ENCODE measurements at places on chromosomes 3 and 15. TPM values are rescaled to one million over a fixed set of nuclear protein-coding genes. Genes with fewer than 3 reads are reported as not detected.

Gene MAP1A
- 27.2 TPM for polyA plus RNA-seq

Gene PROK2
- polyA plus RNA-seq, result 8.7 TPM

Gene SERINC4
- polyA plus RNA-seq, result not detected

Gene SLC26A6
- polyA plus RNA-seq, result not detected

Gene ECE2
- 3.1 TPM for polyA plus RNA-seq

Gene LRRC57
- 4.2 TPM for polyA plus RNA-seq

Gene ADGRG7
- not detected for polyA plus RNA-seq

Gene NEK10
- 22.3 TPM for polyA plus RNA-seq

Gene SRGAP3
- 14.0 TPM for polyA plus RNA-seq

Gene B3GNT5
- polyA plus RNA-seq, result 65.3 TPM

Gene TMC3
- polyA plus RNA-seq, result not detected

Gene FAM174B
- polyA plus RNA-seq, result 47.9 TPM

Gene SEC22A
- 34.1 TPM for polyA plus RNA-seq

Gene WDR82
- 13.4 TPM for polyA plus RNA-seq

Gene CPNE9
- 12.5 TPM for polyA plus RNA-seq

Gene TBC1D21
- not detected for polyA plus RNA-seq

Gene C3orf22
- not detected for polyA plus RNA-seq

Gene SLITRK3
- 2.3 TPM for polyA plus RNA-seq

Gene SLC22A14
- polyA plus RNA-seq, result 0.78 TPM

Gene HCLS1
- polyA plus RNA-seq, result not detected

Gene LRRIQ4
- not detected for polyA plus RNA-seq

Gene ETV5
- polyA plus RNA-seq, result 38.9 TPM

Gene FBXO40
- 0.84 TPM for polyA plus RNA-seq

Gene DUSP7
- 0.25 TPM for polyA plus RNA-seq

Gene CCR2
- polyA plus RNA-seq, result not detected

Gene SLC51B
- polyA plus RNA-seq, result not detected

Gene CRTAP
- polyA plus RNA-seq, result 12.5 TPM

Gene KBTBD13
- polyA plus RNA-seq, result not detected

Gene CFAP20DC
- 1.4 TPM for polyA plus RNA-seq

Gene ST8SIA2
- polyA plus RNA-seq, result 3.9 TPM

Gene TRIM71
- polyA plus RNA-seq, result not detected

Gene TRPM1
- 0.39 TPM for polyA plus RNA-seq

Gene ISLR2
- polyA plus RNA-seq, result 0.23 TPM

Gene SMCO1
- 1.5 TPM for polyA plus RNA-seq

Gene AMIGO3
- not detected for polyA plus RNA-seq

Gene GOLGA8J
- not detected for polyA plus RNA-seq

Gene QRICH1
- polyA plus RNA-seq, result 36.7 TPM

Gene LIPC
- polyA plus RNA-seq, result not detected

Gene ARPIN
- polyA plus RNA-seq, result 4.3 TPM

Gene LRTM1
- not detected for polyA plus RNA-seq

Gene ZBBX
- 10.8 TPM for polyA plus RNA-seq

Gene RPSA
- polyA plus RNA-seq, result 250 TPM

Measured in Purkinje cell (primary cell).